Right hindlimb (tissue), 1 donor: ENCODE measurements at places on chromosomes 4 and X.

DNA sequence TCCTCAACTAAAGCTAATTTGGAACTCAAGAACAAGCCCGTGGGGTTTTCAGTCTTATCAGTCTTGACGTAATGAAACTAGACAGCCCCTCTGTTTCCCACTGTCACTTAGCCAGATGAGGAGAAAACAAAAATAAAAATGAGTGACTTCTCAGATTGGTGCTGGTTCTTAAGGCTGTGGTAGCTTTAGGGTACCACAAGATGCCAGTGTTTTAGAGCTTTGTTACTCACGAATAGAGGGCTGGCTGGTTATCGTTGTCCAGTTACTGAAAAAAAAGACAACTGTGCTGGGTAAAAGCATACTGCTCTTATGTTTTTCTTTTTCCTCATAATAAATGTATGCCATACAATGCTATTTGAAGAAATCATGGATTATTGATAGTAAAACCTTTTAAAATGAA, 796.7 kb downstream of the RAPGEF2 start:
- DNase-seq: no peak

GRCh38 chr4:3630598-3631543, 98.6 kb upstream of the LRPAP1 start:
- no peak for DNase-seq

- no peak for DNase-seq
Observed at GRCh38 chr4:7017446-7018048, 25.6 kb upstream of the TADA2B start.

- no peak for DNase-seq
Observed at GRCh38 chr4:106149026-106149425, 167.0 kb downstream of the TBCK start.

DNA sequence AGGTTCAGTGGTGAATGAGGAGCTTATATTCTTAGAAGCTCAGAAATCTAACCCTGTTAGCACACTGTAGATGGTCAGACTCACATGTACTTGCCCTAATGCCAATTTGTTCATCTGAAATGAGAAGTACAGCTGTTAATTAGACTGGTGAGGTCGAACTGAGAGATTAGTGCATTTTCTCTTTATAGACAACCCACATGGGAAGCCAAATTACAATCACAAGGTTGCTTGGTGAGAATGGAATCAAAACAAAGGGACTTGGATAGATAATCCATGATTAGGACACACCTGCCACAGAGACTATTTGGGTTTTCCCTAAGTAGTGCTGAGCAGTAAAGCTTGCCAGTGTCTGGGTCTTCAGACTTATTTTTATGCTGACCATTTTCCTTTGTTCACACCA, 88.3 kb downstream of the POLA1 start:
- DNase-seq: no peak

- peak; percentile 18 for DNase-seq
Observed at GRCh38 chrX:19017271-19017670, 33.4 kb upstream of the PHKA2 start.

DNA sequence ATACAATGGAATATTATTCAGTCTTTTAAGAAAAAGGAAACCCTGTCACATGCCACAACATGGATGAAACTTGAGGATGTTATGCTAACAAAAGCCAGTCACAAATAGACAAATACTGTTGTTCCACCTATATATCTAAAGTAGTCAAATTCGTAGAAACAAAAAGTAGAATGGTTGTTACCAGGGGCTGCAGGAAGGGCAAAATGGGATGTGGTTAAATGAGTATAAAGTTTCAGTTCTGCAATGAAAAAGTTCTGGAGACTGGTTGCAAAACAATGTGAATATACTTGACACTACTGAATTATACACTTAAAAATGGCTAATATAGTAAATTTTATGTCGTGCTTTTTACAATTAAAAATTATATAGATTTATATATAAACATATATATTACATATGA, 12.2 kb downstream of the SPOCK3 start:
- DNase-seq: no peak

DNA sequence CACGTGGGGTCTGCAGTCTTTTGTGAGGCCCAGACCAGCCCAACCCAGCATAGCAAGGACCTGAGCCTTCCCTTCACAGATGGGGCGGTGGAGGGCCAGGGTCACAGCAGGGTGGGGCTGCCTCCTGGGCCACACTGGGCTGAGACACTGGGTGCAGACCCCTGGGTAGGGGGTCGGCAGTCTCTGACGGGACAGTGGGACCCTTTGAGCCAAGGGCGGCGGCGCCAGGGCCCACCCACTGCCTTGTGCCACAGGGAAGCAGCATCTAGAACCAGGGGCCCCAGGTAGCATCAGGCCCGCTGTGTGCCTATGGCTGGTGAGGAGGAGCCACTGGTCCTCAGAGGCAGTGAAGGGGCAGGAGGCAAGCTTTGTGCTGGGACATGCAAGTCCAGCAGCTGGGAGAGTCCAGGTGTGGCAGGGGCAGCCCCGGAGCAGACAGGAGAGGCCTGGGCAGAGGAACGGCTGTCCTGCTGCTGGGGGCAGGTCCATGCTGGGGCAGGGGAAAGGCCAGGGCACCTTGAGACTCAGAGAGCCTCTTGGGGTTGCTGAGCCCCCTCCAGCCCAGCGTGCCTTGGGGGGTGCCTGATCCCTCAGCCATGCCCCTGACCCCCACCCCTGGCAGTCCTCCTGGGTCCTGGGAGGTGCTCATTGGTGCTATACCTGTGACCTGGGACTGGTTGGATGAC, 131.3 kb upstream of the NKX1-1 start:
- no peak for DNase-seq

DNA sequence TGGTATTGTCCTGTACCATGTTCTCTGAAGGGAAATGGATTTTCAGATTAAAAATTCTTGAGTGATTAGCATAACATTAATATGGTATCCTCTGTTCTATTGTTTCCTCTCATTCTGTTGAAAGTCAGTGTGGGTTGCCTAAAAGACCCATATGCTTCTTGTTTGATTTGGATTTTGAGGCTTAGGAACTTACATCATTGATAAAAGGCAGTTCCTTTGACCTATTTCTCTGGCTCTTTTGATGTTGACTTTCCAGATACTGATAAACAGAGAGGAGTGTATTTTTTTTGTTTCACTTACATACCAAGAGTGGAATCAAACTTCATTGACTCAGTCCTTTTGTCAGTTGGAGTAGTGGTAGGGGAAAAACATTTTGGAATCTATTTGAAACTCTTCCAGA, 32.8 kb downstream of the TMEM144 start:
- no peak for DNase-seq

DNA sequence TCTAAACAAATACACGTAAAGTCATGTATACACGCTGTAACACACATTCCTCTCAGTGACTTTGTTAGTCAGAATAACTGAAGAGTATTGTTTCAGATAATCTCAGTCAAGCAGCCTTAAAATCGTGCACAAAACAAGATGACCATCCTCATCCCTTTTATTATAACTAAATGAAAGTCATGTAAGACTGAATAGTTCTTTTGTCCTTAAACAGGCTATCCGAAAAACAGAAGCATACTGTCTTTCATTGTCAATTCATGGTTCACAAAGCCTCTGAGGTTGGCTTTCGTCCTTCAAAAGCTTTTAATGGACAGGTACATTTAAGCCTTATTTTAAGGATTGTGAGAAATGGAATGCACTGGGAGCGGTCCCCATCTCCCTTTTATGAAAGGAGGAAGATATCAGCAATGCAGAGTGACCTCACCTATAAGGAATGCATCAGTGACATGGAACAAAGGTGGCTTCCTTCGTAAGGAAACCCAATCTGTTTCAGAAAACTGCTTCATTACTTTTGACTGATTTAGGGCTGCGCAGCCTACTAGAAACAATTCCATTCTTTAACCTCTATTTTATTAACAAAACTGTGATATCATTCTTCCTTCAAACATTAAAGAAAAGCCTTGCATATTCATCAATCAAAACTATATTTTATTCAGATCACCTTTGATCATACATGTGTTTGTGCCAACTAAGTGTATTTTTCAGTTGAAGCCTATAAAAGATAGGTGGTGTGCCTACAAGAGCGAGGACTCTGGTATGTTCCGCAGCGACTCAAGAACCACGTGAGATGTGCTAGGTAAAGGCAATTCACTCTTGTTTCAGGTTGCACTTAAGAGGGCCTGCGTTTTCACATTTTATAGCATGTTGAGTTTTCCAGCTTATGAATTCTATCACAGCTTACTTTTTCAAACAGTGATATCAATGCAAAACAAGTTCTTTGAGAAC, 19.2 kb downstream of the SH3RF1 start:
- no peak for DNase-seq

DNA sequence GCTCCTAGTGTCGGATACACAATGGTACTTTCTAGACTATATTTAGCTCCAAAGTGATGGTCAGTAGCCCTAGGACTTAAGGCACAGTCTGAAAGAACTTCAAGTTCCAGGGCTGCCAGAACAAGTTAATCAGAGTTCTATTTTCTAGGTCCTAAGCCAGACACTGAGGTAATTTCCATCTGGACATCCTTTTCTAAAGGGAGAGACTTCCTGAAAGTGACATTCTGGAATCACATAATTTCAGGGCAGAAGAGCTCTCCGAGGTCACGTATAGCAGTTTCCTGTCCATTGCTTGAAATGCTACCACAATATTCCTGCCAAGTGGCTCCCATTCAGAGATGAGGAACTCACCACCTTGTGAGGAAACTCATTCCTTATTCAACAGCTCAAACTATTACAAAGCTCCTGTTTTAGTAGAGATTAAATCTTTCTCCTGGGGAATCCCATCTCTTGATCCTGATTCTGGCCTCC, 117.9 kb downstream of the COL25A1 start:
- peak; percentile 59 for DNase-seq

- DNase-seq: no peak
Observed at GRCh38 chr4:186081202-186081807, 12.3 kb downstream of the TLR3 start.

DNA sequence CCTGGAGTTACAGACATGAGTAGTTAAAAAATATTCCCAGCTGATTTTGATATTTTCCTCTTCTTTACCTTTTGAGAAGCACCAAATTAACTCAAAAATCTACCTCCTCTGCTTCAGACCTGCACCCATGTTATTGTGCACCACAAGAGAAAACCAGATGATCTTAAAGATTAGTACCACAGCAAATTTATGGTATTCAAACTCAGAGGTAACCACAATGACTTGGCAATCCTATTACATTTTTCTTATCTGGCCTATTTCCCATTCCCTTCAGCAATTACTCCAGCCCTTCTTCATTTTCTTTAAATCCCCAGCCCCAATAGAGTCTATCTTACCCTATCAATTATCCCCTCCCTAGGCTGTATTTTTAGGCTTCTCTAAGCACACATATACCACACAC, 535.1 kb downstream of the FAT4 start:
- DNase-seq: no peak

DNA sequence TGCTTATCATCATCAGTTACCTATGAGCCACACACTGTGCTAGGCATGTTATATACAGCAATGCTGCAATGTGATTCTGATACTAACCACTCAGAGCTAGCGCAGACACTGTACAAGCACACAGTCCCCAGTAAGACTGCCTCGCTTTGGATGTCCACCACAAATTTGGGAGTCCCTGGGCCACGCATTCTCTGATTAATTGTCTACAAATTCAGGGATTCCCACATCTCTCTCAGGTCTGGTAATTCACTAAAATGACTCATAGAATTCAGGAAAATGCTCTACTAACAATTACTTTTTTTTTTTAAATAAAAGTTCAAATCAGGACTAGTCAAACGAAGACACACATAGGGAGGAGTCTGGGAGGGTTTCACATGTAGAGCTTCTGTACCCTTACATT, 652.1 kb upstream of the AADAT start:
- DNase-seq: no peak

DNA sequence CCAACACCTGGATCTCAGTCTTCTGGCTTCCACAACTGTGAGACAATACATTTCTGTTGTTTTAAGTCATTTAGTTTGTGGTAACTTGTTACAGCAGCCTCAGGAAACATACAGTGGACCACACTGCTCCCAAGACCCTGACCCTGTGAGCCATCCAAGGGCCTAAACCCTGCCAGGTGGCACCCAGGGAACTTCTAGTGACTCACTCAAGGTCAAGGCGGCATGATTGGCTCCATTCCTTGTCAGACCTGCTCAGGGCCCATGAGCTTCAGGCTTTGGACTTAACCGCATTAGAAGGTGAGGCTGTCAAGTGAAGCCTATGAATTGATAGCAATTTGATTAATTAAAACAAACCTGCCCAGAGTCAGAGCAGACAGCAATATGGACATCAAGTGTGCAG, 165.7 kb upstream of the MAMLD1 start:
- no peak for DNase-seq

GRCh38 chr4:17265653-17266052, 246.2 kb downstream of the QDPR start:
- DNase-seq: no peak

- DNase-seq: no peak
Observed at GRCh38 chr4:134490863-134491262, 289.3 kb upstream of the PABPC4L start.

DNA sequence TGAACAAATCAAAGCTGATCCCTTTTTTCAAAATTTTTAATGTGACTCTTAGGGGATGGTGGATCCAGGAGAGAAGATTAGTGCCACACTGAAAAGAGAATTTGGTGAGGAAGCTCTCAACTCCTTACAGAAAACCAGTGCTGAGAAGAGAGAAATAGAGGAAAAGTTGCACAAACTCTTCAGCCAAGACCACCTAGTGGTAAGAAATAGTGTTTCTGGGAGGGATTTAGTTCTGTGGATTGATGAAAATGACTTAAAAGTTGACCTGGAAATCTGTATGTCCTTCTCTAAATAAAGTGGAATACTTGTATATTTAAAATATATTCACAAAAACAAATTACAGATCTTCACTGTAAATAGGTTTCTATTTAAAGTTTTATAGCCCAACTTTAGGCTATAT, 29.2 kb downstream of the NUDT9 start:
- DNase-seq: no peak

GRCh38 chrX:17459661-17460060, 84.7 kb downstream of the NHS start:
- DNase-seq: no peak

- no peak for DNase-seq
Observed at GRCh38 chrX:155874571-155875244, 6.4 kb upstream of the VAMP7 start.

GRCh38 chr4:111707491-111707890, 437.8 kb upstream of the FAM241A start:
- no peak for DNase-seq

- DNase-seq: no peak
Observed at GRCh38 chr4:93761286-93761685, 67.3 kb upstream of the ATOH1 start.

GRCh38 chr4:110514889-110515479, 39.0 kb downstream of the ENPEP start:
- no peak for DNase-seq

- DNase-seq: no peak
Observed at GRCh38 chrX:17839269-17839668, 21.8 kb downstream of the RAI2 start.

DNA sequence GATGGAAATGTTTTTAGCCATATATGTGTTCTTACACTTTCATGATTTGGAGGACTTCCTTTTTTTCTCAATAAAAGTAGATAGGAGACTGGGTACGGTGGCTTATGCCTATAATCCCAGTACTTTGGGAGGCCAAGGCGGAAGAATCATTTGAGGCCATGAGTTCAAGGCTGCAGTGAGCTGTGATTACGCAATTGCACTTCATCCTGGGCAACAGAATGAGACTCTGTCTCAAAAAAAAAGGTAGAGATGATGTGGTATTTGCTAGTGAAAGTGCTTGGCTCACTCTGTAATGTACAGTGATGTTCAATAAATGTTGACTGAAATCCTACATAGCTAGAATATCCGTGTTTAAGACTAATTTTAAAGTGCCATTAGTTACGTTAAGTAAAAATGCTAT, 27.4 kb downstream of the KLHL2 start:
- no peak for DNase-seq
